ENCODE measurements at places on chromosomes 4 and X.

- no peak for DNase-seq
Measured at GRCh38 chrX:42751573-42751972, 26.4 kb downstream of the PPP1R2C start.

DNA sequence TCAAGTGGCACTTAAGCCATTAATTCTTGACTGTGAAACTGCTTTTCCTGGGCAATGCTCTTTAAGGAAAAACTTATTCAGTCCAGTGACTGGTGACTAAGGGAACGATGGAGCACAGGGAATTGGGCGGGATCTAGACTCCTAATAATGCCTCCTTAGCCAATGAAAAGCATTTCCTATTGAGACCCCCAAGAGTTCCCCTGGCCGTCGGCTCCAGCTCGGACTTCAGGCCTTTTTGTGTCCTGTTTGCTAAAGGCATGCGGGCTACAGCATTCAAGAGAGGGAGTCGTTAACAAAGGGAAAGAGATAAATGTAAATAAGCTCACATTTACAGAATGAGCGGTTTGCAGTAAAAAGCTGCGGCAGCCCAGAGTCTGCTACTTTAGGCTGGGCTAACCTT lies at the start of gene LPAR4:
TSS of gene LPAR4 (plus strand) at position 232 of the 400 bp plus-strand sequence. CDS start 7,150 bp downstream, outside the sequence.
- DNase-seq, result no peak

GRCh38 chr4:101670370-101670769 lies 120.2 kb upstream of the BANK1 start:
- DNase-seq, result no peak

GRCh38 chr4:81040012-81040659 lies 9.6 kb downstream of the BMP3 start:
- DNase-seq, result peak; percentile 22

- DNase-seq, result no peak
Measured at GRCh38 chrX:662126-662525, 31.5 kb downstream of the SHOX start.

GRCh38 chr4:159071178-159071968 lies 31.5 kb upstream of the RAPGEF2 start:
- no peak for DNase-seq

DNA sequence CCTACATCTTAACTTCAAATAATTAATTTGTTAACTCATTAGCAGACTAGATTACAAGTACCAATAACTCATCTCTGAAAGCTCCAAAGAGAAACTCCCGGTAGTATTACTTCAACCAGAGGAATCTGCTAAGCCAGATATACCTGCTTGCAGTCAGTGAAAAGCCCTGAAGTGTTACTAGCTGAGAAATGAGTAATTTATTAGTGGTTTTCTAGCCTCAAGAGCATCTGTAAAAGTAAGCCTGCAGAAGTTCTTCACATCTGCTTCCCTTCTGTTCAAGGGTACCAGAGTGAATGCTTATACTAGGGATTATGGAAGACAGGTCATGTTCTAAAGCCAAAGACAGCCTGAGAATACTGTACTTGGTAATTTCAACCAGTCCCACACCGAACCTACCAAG lies 34.7 kb downstream of the IRS4 start:
- DNase-seq, result no peak

DNA sequence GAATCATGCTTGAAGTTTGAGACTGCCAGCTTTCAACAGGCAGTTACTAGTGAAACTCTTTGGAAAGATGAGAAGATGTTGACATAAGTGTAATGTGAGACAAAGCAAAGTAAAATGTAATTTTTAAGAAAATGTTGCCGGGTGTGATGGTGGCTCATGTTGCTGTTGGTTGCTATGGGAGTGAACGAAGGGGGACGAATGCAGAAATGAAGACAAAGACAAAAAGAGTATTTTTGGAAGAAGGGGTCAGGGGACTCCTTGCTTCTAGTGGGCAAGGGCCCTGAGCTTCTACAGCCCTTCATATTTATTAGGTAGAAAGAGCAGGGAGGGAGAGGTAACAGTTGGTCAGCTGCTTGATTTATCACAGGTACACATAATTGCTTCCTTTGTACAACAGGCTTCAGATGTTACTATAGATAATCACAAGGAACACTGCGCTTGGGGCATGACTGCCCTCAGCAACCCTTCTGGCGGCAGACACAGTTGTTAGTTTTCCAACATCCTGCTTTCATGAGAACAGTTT lies 11.9 kb upstream of the UGDH start:
- DNase-seq, result no peak

GRCh38 chrX:108473979-108474378 lies 34.3 kb downstream of the COL4A5 start:
- DNase-seq, result no peak

- no peak for DNase-seq
Measured at GRCh38 chr4:156326246-156326645, 372.6 kb upstream of the CTSO start.

DNA sequence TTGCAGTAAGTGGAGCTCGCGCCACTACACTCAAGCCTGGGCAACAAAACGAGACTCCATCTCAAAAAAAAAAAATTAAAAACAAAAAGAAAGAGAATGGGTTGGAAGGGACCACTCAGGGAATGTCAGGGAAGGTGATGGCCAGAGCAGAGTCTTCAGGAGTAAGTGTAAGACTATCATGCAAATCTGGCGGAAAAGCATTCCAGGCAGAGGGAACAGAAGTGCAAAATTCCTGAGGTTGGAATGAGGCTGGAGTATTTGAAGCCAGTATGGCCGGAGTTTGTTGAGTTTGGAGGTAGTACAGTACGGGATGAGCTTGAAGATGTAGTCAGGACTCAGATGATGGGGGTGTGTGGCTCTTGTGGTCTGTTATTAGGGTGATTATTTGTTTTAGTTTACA lies 7.4 kb downstream of the GALNT7 start:
- DNase-seq, result no peak

GRCh38 chr4:7697821-7698220 lies 241.8 kb downstream of the AFAP1 start:
- DNase-seq, result no peak

DNA sequence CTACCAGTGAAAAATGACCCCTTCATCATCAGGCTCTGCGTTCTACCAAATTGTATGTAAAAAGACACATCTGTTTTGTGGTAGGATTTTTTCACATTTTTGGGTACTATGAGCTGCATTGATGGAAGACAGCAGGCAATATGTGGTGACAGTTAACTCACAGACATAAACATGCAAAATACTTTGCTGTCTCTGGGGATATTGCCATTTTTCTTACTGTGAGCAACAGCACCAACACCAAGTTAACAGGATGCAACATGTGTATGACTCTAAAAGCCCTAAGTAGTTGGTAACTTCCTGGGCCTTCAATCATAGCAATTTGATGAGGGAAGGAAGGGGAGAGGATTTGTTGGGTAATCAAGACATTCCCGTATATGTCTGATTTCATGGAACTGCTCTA lies 56.4 kb upstream of the DRP2 start:
- DNase-seq, result no peak

- DNase-seq, result peak; percentile 93
Measured at GRCh38 chr4:78720994-78721677, 55.0 kb upstream of the BMP2K start.

DNA sequence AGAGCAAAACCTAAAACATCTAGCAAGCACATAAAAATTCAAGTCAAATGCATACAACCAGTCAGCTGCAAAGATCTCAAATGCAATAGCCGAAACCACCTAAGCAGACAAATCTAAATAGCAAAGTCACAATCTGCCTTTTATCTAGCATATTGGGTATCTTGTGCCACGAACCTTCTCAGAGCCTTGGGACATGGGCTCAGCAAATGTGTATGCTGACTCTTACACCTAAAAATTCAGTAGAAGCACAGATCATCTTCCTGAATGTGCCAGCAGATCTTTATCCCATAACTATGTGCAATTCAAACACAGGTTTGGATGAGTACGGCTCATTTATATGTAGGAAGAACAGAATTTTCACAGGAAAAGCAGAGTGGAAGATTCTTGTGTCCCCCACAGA lies 492.1 kb downstream of the INPP4B start:
- DNase-seq, result no peak

- DNase-seq, result no peak
Measured at GRCh38 chrX:31449965-31450364, 378.1 kb upstream of the FTHL17 start.

- no peak for DNase-seq
Measured at GRCh38 chrX:110758781-110759422, 36.7 kb downstream of the CHRDL1 start.

- DNase-seq, result no peak
Measured at GRCh38 chr4:113452868-113453620, 308.5 kb downstream of the CAMK2D start.

DNA sequence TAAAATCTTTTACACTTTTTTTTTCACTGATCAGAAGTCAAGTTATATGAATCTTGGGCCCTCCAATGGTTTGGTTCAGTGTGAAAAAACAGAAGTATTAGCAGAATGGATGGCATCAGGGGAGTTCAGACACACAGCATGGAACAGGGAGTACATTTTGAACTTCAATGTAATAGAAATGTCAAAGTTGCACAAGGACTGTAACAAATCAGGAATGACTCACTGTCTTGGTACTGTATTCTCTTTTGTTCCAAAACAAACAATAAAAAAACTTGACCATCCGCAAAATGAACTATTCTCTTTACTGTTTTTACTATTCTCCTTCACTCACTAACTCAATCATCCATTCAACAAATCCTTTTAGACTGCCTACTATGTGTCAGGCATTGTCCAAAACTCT lies 401.0 kb downstream of the FSTL5 start:
- no peak for DNase-seq

DNA sequence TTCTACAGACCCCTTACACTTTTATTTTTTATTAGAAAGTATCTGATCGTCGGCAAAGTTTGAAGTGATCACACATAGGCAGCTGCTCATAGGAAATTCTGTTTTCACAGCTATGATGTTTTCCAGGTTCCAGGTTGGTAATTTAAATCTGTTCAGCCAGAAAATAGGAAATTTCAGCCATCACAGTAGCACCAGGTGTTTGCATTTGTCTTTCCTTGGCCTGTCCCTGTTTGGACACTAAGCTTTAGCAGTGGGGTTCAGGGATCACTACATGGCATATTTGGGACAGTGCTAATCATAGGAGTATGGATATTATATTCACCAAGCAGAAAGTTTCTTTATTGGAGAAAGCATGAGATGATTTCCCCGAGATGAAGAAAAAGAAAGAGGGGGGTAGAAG lies 92.9 kb downstream of the ANK2 start:
- no peak for DNase-seq

DNA sequence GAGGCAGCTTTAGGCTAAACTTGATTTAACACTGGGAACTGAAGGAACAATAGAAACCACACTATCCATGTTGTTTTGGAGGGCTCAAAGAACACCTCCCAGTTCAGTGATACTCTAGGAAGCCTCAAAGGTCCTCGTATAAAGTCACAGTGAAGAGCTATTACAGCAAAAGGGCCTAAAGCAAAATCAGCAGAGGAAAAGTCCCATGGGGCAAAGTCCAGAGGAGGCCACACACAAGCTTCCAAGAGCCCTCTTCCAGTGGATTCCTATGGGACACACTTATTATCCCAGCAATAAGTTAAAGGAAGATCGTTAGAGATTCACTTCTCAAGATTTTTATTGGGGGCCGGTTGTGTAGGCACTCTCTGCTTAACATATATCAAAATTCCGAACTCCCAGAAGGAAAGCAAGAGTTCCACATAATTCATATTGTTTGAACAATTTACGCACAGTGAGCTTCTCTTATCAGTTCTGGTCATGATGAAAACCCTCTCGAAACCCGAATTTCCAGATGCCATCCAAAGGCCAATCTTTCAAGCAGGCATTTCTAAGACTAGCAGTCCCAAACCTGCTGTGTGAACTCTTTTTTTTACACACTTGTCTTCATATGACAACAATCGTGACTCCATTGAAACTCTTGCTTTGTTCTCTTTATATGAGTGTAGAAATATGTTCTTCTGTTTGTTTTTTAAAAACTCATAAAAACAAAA lies 53.7 kb downstream of the ANXA5 start:
- DNase-seq, result no peak

DNA sequence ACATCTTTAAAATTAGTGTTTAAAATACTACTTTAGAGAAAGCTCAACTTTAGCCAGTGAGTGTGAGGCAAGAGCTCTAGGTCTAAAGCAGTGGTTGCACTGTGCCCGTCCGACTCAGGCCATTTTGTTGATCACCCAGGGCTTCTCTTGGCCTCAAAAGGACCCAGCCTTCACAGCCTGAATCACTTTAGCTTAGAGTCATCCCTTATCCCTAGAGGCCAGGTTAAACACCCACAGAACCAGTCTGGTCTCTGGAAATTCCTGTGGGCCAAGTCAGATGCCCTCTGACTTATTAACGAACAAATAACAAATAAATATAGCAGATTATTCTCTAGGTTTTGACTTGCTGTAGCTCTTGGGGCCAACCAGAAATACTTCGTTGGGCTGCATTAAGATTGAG lies 102.3 kb downstream of the WWC2 start:
- no peak for DNase-seq

GRCh38 chr4:37795581-37796195 lies 30.8 kb upstream of the PGM2 start:
- no peak for DNase-seq

DNA sequence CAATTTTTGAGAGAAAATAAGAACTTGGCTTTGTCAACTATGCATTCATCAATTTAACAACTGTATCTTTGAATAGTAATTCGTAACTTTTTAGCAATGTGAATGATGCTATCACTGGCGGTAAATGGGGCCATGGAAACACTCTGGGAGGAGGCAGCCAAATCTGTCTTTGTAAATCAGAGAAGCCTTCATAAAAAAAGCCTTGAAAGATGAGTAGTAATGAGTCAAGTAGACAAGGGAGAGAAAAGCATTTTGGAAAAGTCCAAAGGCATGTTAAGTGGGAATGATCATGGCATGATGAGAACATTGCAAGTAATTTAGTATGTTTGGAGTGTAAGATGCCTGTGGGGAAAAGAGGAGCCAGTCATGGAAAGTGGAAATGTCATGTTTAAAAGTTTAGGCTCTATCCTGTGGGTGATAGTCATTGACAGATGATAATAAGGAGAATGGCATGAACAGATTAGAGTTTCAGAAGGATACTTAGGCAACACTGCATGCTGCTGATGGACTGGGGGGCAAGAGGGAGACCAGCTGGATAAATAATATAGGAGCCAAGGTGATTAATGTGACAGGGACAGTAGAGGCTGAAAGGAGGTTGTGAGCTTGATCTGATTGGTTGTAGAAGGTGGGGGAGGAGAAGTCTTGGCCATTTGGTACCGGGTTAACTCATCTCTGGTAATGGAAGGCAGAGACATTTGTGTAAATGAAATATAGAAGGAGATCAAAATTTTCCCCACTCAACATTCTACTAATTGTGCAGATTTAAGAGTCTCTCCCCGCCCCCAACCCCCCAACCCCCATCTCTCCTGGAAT lies 16.3 kb downstream of the SPRY1 start:
- no peak for DNase-seq

Measured in K562 (cell line).